ENCODE measurements at places on chromosomes 13 and 19.

DNA sequence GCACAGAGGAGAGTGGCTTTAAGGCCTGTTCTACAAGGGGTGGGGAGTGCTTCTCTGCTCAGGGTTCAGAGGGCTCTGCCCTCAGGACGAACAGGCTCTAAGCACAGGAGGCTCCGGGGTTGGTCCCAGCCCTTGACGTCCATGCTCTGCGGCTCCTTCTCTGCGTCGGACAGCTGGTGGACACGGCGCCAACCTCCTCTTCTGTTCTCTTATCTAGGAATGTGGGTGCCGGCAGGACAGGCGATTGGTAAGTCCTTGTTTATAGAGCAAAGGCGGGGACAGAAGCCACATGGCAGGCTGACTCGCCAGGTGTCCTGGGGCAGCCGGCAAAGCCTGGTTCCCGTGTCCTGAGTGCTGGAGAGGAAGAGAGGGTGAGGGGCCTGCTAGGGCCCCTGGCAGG, 8.4 kb upstream of the RPS15 start:
- no peak for DNase-seq

DNA sequence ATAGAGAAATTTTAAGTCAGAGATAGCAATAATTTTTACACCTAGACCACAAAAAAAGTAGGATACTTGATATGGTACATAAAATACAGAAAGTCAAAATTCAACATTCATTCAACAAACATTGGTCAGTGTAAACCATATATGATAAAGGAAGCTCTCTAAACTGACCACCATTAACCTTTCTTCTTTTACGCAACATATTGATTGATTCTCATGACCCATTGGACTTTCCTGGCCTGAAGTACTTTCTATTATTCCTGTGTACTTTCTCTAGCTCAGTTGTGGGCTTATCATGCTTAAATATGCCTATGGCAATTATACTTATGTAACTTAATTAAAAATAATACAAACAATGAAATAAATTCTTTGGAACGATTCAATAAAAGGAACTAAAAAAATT, 10.7 kb downstream of the PIBF1 start:
- no peak for DNase-seq

DNA sequence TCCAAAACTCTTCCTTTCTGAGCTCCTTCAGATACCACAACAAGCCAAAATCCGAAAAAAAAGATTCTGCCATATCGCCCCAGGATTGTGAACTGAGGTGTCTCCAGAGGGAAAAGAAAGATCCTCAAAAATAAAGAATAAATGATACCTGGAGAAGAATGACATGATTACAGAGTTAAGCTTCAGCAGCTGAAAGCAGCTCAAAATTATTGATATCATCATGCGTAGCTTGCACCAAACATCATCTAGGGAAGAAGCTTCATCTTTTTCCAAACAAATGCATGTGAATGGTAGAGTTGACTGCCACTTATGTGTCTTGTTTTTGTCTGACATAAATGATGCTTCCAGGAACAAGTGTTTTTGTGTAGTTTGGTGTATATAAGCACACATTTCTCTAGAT, at the start of gene NLRP9:
NLRP9 (minus strand) TSS at position 101 of the 400 bp plus-strand sequence; CDS start at position 73, 28 bp downstream.
- no peak for DNase-seq

- DNase-seq: no peak
Observed at GRCh38 chr13:42113478-42113877, 65.0 kb downstream of the DGKH start.

GRCh38 chr19:57720878-57721277, 6.5 kb downstream of the ZNF671 start:
- no peak for DNase-seq

DNA sequence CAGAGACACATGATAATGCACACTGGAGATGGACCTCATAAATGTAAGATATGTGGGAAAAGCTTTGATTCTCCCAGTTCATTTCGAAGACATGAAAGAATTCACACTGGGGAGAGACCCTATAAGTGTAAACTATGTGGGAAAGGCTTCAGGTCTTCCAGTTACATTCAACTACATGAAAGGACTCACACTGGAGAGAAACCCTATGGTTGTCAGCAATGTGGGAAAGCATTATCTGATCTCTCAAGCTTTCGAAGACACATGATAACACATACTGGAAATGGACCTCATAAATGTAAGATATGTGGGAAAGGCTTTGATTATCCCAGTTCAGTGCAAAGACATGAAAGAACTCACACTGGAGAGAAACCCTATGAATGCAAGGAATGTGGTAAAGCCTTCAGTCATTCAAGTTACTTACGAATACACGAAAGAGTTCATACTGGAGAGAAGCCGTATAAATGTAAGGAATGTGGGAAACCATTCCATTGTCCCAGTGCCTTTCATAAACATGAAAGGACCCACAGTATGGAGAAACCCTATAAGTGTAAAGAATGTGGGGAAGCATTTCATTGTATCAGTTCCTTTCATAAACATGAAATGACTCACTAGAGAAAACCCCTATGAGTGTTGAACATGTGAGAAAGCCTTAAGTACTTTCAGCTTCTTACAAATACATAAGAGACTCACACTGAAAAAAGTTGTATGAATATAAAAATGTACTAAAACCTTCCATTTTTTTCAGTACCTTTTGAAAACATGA, 14.7 kb downstream of the ZNF441 start:
- no peak for DNase-seq

- no peak for DNase-seq
Observed at GRCh38 chr13:40109351-40109844, 453.9 kb downstream of the COG6 start.

DNA sequence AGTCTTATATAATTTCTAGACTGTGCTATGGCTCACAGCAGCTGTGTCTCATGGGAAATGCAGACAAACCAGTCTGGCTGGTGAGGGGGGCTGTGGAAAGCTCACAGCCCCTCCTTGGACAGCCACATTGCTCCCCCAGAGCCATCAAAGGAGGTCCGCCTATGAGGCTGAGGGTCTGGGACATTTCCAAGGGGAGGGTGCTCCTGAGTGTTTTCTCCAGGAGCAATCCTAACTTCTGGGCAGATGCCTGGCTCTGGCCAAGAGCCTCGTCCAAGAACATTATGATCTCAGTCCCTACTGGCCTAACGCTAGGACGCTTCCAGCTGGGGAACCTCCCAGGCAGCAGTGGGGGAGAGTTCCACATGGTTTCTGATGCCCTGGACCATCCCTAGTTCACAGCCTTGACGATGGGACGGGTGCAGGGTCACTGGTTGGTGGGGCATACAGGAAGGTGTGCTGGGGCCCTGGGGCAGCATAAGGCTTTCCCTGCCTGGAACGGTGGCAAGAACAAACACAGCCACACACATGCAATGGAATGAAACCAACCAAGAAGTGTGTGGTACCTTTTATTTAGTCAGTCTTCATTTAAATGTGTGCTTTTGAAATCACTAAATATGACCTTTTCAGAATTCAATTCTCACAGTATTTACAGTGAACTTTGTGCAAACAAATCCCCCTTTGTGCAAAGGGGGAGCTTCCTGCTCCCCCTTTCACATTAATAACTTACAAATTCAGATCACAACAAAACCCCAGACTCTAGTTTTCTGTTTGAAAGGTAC, 60.6 kb downstream of the CDADC1 start:
- DNase-seq: peak; percentile 88

DNA sequence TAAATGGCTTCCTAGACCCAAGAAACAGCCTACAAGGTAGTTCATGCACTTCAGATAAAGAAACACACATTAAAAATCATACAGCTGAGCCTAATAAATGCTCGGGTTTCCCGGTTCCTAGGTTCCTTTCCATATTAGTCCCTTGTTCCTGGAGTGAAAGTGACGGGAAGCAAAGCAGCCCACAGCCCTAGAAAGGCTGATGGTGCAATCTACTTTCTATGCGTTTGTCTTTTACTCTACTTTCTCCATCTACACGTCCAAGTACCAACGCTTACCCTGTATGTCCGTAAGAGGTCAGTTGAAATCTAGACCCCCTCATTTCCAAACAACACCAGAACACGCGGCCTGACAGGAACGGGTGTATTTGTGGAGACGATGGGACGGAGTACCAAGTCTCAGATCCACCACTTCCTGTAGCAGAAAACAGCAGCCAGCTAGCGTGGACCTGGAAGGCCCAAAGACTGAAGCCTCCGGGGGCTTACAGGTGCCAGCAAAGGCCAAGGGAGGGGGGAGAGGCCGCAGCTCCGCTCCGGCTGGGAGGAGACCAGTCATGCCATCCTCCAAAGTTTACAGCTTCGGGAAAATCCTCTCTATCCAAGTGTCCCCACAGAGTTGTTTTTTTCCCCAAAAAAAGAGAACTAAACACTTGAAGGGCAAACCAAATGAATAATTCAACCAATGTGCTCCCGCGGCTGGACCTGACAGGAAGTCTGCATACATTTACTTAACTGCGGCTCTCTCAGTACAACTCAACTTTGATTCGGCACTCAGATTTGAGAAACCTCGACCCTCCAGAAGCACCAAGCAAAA, 34.1 kb downstream of the STK24 start:
- no peak for DNase-seq

DNA sequence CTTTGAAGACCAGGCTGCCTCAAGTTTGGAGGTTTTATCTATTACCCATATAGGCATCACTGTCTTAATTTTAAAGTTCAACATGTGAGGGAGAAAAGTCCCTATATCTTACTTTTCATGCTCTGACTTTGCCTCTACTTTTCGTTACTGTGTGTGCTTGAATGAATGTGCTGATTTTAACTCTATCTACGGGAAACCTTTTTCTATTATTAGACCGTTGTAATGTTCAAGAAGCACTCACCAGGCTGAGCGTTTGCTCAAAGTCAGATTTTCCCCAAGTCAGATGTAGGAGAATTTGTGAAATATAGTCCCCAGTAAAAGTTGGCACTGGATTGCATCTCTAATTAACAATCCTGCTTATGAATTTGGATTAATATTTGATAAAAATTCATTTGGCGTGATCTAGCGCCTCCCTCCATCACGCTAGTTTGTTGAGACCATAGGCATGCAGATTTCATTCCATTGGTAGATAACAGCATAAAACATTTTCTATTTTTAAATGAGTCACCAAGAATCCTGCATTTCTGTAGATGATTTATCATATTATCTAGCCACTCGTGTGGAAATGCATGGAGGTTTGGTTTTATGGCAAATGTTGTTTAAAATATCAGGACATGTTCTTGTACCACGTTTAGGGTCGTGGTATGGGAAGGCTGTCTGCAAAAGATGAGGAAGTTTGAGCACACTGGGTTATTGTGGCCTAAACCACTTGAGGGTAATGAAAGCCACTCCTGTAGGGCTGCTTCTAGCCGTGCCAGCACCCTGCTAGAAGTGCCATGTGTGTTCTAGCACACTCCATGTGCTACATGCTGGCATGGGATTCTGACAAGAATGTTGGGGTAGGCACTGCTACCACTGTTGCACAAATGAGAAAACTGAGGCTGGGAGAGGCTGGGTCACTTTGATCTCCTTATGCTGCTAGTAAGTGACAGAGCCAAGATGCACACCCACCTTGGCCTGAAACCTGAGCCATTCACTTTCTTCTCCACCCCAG, 179.4 kb downstream of the FGF9 start:
- no peak for DNase-seq

DNA sequence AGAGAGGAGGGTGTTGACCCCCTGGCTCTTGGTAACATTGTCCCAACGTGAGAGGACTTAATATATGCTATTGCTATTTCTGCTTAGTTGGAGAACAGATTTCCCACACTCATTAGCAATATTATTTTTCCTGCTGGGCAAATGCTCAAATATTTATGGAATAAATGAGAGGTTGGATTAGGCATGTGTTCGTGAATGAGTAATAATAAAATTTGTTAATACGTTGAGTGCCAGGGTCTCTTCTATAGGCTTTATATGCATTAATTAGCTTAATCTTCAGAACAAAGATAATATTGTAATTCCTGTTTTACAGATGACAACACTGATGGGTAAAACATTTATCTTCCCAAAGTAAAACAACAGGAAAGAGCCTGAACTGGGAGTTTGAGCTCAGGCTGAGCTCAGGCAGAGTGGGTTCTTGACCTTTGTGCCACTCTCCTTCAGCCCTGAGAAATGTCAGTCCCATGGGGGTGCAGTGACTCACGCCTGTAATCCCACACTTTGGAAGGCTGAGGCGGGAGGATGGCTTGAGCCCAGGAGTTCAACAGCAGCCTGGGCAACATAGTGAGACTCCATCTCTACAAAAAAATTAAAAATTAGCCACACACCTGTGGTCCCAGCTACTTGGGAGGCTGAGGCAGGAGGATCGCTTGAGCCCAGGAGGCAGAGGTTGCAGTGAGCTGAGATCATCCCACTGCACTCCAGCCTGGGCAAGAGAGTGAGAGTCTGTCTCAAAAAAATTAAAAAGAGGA, 1.2 kb downstream of the ZNF233 start:
- DNase-seq: no peak

GRCh38 chr13:43961909-43962308, 82.2 kb downstream of the LACC1 start:
- no peak for DNase-seq

- peak; percentile 96 for DNase-seq
Observed at GRCh38 chr19:42279902-42280814, 11.1 kb downstream of the CIC start.

GRCh38 chr13:79776531-79777295, 295.8 kb downstream of the NDFIP2 start:
- DNase-seq: no peak

DNA sequence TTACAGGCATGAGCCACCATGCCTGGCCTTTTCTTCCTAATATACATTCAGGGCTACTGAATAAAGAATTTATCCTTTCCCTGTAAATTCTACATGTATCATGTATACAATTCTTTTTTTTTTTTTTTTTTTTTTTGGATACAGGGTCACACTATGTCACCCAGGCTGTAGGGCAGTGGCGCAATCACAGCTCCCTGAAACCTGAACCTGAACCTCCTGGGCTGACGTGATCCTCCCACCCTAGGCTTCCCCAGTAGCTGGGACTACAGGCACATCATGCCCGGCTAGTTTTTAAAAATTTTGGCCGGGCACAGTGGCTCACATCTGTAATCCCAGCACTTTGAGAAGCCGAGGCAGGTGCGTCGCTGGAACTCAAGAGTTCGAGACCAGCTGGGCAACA, 6.5 kb upstream of the SLC44A2 start:
- no peak for DNase-seq

DNA sequence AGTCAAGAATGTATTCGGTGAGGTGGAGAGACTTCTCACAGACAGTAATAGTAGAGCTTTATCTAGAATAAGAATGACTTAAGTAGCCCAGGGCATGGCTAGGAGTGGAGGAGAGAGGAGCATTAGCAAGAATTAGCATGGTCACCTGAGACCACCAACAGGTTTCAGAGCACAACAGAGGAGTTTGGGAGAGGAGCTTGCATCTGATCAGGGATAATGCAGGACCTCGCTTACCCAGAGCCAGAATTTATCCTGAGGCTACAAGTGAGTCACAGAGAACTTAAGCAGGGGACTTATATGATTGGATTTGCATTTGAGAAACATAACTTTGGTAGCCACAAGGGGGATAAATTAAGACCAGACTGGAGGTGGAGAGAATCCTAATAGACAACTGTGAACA, 102.1 kb upstream of the FNDC3A start:
- no peak for DNase-seq

- DNase-seq: no peak
Observed at GRCh38 chr19:7833225-7834099, 3.4 kb downstream of the EVI5L start.

DNA sequence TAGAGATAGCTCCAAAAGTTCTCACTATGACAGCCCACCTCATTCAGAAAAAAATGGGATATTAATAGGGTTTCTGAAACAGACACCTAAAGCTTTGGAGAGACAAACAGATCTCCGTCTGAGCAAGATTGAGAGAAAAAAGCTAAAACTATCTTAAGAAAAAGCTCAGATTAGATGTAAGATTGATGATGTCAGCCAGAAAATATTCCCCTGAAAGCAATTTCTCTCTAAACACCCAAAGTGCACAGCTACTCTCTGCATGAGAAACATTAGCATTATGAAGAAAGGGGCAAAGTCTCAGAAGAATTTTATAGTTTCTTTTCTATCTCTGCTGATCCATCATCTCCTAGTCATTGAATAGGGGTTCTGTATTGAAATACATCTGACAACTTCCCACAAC, 148.9 kb downstream of the ZNF737 start:
- DNase-seq: no peak

Data from right hindlimb (tissue), 1 donor.